ENCODE measurements at places on chromosomes 1 and 21. TPM values are rescaled to one million over a fixed set of nuclear protein-coding genes. Genes with fewer than 3 reads are reported as not detected.
A peak's percentile ranks its signal among the peaks of the same experiment; 100 is the strongest.

GRCh38 chr1:185068341-185068740, 23.0 kb downstream of the RNF2 start:
- DNase-seq, result no peak

DNA sequence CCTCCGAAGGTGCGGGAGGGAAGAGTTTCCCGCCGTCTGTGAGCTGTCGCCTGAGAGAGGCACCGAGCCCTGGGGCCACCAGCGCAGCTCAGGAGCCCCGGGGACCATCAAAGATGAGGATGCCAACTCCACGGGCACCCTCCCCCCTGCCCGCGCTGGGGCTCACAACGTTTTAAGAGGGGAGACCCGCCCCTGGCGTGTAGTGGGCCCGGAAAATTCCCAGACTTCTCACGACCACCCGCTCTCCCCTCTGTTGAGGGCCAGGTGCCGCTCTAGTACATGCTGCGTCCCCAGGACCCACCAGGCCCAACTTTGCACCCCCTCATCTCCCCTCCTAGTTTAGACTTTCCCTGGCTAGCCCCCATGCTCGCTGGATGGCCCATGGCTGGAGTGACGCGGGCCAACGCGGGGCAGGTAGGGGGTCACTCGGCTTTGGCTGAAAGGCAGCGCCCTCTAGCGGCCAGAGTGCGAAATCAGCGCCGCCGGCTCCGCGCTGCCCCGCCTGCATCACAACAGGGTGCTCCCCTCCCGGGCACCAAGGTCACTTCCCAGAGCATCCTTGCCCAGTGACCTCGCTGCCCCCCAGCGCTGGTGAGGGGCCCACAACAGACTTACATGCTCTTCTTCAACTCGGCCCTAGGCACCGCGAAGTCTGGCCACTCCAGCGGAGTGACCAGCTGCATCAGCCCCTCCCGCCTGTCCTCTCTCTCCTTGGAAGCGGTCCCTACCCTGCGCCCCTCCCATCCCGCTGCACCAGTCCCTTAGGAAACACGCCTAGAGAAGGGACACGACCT, 1.8 kb downstream of the CD160 start:
- DNase-seq, result peak; percentile 83

DNA sequence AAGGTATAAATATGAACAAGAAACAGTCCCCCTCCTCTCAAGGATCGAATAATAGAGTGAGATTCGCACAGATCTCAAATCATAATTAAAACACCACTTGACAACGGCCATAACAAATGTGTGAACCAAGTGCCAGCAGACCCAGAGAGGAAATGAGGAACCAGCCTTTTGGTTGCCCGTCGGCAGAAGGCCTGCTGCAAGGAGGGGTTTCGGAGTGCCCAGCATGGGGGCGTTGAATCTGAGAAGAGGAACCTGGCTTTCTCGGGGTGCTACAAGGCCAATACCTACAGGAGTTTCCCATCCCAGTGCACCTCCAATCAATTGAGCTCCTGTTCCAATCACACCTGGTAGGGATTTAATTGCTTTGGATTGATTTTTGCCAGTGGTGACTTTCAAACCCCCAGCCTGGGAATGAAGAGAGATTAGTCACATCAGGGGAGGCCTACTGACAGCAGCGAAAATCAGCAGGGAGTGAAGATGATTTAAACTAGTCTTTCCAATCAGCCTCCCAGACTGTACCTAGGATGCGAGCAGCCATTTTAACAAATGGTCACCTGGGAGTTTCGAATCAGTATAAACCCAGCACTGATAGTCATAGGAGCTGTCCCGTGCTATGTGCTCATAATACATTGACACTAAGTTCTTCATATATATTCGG, 263.8 kb downstream of the KAZN start:
- DNase-seq, result no peak

GRCh38 chr1:4227986-4228385, 327.9 kb upstream of the C1orf174 start:
- DNase-seq, result no peak

The RGS8 gene
- not detected for total RNA-seq

All from PC-3 (cell line).